ENCODE measurements at places on chromosomes 1 and 21.
A peak's percentile ranks its signal among the peaks of the same experiment; 100 is the strongest.

DNA sequence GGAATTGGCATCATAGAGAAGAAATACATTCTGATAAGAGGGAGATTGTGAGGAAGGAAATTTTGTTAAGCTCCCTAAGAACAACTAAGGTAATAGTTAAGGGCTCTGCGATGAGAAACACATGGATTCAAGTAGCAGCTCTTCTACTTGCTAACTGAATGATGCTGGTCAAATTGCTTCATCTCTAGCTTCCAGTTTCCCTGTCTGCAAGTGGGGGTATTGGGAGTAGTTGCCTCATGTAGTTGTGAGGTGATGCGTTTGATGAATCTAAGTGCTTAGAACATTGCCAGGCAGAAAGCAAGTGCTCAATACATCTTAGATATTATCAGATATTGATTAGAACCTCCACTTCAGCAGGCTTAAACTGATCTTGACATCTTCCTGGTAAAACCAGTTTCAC is 84.8 kb downstream of the CD58 start:
- no peak for DNase-seq

- no peak for DNase-seq
These were observed 82.2 kb downstream of the FBXO2 start for GRCh38 chr1:11571906-11572616.

GRCh38 chr1:204029016-204029415 is 43.9 kb upstream of the SOX13 start:
- DNase-seq = no peak

DNA sequence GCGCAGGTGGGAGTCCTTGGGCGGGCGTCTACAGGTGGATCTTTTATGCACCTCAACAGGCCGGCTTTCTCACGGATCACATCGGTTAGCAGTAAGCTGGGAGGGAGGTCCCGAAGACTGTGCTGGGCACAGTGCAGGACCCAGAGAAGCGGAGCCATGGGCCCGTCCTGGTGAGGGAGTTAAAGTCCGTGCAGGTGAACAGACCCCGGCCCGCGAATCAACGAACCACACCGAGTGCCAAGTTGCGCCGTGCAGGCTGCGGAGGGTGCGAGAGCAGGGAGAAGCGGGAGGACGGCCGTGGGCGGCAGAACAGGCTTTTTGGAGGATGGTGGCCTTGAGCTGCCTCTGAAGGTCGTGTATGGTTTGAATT is 233.3 kb downstream of the SDCCAG8 start:
- DNase-seq = no peak

GRCh38 chr21:44982558-44983250 is 42.9 kb downstream of the SLX9 start:
- no peak for DNase-seq

DNA sequence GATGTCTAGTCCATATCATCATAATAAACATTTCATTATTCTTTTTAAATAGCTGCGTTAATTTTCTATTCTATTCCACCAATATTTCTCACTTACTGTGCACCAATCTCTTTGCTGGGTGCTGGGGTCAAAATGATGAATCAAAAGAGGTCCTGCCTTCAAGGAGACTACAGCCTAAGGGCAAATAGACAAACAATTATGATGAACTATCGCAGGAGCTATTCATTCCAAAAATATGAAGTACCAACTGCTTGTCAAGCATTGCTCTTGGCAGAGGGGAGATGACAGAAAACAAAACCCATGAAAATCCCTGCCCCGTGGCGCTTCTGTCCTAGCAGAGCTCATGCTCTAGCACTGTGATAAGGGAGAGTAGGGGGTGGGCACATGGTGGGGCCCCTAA is 28.8 kb upstream of the SLC26A9 start:
- no peak for DNase-seq

GRCh38 chr1:161044908-161045735 is 655 bp downstream of the USF1 start:
- DNase-seq = peak; percentile 39

DNA sequence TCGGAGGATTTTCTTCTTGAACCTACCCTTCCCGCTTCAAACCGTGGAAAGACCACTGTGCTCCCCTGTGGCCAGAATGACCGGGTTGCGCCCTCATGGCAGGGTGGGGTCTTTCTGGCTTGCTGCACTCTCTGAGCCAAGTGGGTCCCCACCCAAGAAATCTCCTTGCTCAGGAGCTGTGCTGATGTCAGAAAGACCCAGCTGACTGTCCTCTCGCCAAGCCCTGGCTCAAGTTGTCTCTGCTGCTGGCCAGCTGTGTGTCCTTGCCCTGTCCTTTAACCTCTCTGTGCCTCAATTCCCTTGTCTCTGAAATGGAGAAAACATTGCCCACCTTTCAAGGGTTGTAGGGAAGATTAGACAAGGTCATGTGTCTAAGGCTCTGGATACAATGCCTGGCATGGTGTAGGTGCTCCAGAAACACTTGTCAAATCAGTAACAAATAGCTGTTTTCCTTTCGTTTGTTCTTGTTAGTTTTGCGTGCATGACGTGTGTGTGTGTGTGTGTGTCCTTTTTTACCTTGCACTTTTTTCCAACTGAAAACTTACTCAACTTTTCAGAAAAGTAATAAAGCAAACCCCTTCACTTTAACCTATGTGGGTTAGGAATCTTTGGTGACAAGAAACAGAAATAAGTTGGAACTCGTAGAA is 41.1 kb upstream of the RPL11 start:
- DNase-seq = no peak

- no peak for DNase-seq
These were observed 253.2 kb downstream of the PTPRC start for GRCh38 chr1:198892065-198892464.

- DNase-seq = no peak
These were observed 291.9 kb downstream of the DSCAM start for GRCh38 chr21:40555021-40555528.

- DNase-seq = no peak
These were observed 133.6 kb downstream of the TGFBR3 start for GRCh38 chr1:91752324-91752723.

GRCh38 chr1:24786191-24786590 is 40.9 kb downstream of the CLIC4 start:
- no peak for DNase-seq

DNA sequence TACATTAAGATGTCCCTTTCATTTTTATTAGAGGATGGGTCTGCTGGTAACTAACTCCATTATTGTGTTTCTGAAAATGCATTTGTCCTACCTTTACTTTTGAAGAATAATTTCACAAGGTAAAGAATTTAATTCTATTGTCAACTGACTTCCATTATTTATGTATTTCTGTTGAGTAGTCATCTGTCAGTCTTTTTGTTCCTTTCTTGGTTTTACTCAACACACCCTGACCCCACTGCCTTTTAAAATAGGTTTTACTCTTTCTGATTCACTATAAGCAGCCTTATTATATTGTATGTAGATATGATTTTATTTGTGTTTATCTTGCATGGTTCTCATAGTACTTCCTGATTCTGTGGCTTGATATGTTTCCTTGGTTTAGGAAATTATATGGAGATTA is 237.5 kb downstream of the TGFB2 start:
- no peak for DNase-seq

DNA sequence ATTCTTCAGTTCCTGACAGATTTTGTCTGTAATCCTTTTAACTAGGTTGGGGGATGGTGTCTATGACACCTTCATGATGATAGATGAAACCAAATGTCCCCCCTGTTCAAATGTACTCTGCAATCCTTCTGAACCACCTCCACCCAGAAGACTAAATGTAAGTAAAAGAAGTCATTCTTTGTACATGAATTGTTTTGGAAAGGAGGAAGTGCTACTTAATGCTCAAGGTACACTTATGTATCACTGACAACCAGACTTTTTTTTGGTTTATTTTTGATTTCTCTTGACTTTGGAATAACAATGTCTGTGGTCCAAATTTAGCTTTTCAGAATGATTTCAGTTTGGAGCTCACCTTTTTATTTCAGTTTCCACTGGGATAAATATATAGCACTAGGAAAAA is 2.3 kb downstream of the DYRK3 start:
- DNase-seq = no peak

DNA sequence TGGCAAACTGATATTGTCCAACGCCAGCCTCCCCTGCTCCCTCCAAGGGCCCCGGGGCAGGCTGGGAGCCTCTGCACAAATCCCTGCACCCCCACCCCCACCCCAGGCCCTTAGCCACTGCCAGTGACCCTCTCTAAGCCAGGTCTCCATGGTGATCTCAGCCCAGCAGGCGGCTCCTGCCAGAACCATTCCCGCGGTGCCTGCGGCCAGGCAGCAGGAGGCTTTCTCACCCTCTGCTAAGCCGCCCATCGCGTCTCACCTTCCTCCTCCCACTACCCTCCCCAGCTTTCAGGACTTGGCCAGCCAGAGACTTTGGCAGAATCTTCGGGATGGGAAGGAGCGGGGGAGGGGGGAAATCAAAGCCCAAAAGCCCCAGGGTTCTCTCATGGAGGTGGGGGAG is 46.8 kb upstream of the WASF2 start:
- DNase-seq = no peak

All from activated CD8-positive, alpha-beta memory T cell treated with anti-CD3 and anti-CD28 coated beads for 4 hours (primary cell).